ENCODE measurements at places on chromosomes 2 and 18.

- no peak for DNase-seq
Observed at GRCh38 chr2:240759459-240759858, 60.6 kb downstream of the KIF1A start.

- peak; percentile 52 for DNase-seq
Observed at GRCh38 chr2:121205321-121205942, 79.6 kb downstream of the TFCP2L1 start.

GRCh38 chr18:44855681-44856080 lies 175.0 kb downstream of the SETBP1 start:
- DNase-seq, result no peak

DNA sequence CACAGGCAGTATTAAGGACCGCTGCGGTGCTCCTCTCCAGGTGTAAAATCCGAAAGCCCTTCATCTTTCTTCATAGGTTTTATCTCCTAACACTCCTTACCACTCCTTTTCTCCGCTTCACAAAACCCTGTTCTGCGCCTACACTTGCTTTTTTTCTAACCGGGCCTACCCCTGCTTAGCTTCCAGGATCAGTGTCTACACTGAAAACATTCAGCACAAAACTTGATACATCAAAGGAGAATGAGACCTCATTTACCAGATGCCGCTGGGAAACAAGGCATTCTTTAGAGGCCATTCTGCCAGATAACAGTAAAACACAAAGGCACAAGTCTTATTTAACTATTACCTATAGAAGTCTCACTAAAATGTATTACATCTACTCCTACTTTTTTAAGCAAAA lies 13.1 kb downstream of the CHST10 start:
- DNase-seq, result no peak

GRCh38 chr2:108412995-108413710 lies 35.4 kb downstream of the SULT1C4 start:
- peak; percentile 61 for DNase-seq

- DNase-seq, result no peak
Observed at GRCh38 chr2:23901966-23902846, 24.7 kb downstream of the ATAD2B start.

DNA sequence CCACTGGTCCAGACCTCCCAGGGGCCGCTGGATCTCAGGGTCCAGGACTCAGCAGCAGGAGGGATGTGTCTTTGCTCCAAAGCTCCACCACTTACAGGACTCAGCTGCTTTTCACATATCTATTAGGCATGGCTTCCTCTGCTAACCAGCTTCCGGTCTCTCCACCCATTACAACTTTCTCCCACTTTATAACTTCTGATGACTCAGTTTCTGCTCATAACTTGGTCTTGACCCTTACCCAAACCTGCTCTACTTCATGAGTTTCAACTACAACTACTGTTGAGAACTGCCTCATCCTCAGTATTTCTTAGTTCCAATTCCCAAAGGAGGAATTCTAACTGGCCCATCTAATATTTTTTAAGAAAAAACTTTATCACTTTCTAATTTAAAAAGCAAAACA lies 17.2 kb downstream of the SULT1C2 start:
- no peak for DNase-seq

DNA sequence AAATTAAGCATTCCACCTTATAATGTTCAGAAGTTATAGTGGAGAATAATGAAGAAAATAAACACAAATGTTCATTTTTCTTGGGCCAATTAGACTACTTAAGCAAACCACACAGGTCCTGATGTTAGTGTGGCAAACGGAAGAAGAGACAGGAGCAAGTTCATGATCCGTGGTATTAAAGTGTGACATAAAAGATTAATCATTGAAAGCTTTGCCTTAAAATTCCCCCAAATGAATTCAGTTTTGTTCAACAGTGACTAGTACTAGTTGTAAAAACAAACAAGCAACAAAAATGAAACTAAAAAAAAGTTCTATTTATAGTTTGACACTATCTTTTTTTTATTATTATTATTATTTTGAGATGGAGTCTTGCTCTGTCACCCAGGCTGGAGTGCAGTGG lies 73.7 kb downstream of the RFTN2 start:
- DNase-seq, result no peak

DNA sequence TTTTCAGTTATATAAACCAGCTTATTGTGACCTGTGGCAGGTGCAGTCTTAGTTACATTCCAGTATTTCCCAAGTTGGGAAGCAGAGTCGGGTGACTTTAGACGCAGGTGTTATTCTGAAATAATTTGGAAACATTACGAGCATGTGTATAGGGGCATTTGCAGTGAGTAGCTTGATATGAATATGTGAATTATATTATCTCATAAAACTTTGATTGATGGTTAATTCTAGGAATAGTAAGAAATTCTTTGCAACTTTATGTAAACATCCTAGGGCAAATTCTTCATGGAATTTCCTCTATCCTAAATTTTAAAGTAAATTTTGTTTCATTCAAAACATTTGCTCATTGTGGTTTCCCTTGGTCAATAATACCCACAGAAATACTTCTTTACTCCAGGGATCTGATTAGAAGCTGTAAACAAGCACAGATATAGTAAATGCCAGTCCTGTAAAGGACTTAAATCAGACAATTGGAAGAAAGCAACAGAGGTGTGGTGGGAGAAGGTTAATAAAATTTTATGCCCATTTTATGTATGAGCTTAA lies 580.6 kb upstream of the CDH2 start:
- DNase-seq, result no peak

DNA sequence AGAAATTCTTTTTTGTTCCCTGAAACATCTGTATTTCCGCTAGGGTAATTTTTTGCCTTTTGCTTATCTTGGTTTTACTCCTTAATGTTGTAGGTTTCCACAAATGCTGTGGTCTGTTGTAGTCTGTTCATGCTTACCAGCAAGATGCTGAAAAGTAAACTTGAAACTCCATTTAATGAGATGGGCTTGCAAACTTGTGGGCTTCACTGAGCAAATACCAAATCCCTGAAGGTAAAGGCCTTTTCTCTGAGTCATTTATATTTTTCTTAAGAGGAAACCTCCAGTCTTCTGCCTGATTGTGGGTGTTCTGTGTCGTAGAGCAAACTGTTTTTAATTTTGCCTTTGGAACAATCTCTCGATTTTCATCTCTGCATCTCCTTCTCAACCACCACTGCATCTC lies 9.3 kb downstream of the SP140 start:
- DNase-seq, result no peak

- DNase-seq, result no peak
Observed at GRCh38 chr2:215191477-215191876, 53.1 kb upstream of the ABCA12 start.

DNA sequence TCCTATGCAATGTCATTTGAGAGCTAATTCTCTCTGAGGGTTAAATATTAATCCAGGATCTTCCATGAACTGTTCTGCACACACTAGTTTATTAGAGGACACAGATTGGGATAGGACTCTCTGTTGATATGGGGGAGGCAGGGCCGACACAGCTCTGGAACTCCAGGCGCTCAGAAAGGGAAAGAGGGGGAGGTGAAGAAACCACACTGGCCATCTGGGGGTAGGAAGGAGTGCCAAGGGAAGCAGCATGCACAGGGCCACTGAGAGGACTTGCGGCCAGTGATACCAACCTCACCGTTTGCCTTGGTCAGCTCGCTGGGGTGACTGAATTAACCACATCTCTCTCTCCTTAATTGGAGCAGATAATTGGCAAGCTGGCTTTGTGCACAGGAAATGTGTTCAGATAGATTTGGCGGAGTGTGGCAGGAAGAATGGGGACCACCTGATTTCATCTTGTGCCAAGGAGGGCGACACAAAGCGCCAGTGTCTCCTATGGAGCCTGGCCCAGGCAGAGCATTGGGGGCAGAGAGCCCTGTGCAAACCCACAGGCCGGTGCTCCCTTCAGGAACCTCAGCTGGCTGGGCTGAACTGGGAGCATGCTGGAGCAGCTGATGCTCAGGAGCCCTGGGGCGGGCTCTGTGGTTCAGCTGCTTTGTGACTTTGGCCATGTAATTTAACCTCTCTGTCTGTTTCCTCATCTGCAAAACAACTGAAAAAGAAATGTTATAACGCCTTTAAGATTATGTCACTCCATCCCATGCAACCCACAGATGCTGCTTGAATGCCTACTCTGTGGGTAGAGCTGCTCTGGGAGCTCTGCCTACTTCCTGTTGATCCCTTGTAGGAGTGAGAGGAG lies 114.7 kb upstream of the STON1 start:
- peak; percentile 7 for DNase-seq

- no peak for DNase-seq
Observed at GRCh38 chr2:205448189-205448588, 234.1 kb upstream of the NRP2 start.

GRCh38 chr2:37324536-37324785 lies 172 bp downstream of the PRKD3 start:
- DNase-seq, result peak; percentile 87

DNA sequence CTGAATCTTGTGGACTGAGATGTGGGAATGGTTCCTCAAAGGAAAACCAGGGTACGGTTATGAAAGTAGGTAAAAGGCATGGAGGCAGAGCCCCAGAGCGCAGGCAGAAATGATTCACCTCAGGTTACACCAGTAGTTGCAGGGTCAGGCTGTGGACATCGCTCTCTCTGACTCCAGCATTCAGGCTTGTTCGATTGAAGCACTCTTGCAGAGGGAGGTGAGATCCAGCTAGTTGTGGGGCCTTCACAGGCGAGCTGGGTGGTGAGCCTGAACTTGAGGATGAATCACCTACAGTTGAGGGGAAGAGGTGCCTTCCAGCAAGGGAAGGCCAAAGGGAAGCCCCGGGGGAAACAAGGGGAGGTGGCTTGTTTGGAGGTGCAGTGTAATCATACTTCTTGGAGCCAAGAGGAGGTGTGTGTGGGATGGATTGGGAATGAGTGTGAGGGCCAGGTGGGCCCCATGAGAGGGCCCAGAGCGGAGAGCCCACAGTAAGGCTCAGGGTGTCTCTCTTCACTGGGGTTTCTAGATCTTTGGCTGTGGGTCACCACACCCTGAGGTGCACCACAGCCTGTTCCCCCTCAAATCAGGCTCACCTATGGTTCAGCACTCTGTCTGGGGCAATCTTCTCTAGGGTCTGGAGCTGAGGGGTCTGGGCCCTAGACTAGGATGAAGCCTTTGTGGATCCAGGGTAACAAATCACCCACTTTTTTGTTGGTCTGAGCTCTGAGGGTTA lies 48.5 kb upstream of the MCFD2 start:
- no peak for DNase-seq

DNA sequence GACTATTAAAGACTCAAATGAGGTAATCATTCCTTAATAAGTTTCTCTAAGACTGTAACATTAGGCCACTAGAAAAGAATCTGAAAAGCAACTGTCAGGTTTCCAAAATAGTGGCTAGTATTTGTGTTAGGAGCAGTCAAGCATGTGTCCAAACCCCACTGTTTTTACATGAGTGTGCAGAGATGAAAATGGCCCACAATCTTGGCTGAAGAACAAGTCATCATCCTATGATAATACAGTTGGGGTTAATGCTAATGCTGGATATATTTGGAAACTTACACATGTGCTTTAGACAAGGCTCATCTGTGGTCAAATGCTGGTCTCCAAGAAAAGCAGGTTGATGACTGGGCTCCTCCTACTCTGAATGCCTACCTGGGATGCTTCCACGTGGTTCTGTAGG lies 73.6 kb downstream of the MAIP1 start:
- no peak for DNase-seq

DNA sequence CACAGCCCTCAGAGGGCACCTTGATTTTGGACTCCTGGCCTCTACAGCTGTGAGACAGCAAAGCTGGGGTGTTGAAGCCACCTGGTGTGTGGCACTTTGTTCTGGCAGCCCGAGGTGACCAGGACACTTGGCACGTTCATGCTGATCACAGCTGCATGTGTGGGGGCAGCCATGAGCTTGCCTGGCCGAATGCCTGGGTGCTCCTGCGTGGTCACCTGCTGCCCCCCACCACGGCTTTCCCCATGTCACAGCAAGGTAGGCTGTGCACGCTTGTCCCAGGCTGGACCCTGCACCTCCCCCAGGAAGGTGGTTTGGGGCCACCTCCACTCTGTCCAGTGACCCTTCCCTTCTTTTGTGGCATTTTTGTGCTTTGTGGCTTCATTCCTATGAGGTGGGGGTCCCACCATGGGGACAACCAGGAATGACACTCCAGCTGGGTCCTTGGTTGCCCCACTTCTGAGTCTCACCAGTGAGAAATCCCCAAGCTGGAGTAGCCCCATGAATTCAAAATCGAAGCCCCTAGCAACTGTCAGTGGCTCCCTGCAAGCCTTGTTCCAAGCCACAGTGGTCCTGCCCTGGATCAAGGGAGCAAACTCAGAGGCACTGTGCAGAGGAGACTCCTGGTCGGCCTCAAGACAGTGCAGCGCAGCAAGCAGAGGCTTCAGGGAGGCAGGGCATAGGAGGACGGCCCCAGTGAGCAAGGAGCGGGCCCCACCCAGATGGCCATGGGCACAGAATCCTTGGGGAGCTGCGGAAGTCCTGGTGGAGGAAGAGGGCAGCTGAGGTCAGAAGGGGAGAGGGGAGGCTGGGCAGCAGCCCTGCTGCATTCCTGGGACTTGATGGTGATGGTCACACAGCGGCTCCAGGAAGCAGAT lies 121.4 kb upstream of the HS6ST1 start:
- DNase-seq, result no peak

GRCh38 chr2:181984814-181985631 lies 630 bp upstream of the PPP1R1C start:
- no peak for DNase-seq

GRCh38 chr2:173390036-173390435 lies 35.4 kb downstream of the CDCA7 start:
- DNase-seq, result no peak

- no peak for DNase-seq
Observed at GRCh38 chr2:45909677-45910191, 258.3 kb downstream of the PRKCE start.

DNA sequence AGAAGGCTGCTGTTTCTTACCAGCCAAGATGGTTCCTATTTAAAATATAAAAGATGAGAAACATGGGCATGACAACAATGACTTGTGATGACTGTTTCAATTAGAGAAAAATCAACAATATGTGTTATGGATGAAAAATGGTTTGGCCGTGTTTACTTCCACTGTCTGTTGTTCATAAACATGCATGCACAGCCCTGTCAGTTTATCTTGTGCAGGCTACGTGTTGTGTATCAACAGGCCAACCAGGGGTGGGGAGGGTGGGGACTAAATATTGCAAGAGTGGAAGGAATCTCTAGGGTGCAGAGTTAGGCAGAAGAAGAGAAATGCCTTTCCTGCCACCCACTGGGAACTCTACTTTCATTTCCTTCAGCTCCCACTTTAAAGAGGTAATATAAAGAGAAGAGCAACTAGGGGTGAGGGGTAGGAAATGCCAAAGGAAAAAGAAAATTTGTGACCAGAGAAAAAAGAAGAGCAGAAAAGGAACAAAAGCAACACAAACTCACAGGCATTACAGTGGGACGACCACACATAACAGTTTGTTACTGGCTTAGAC lies 116.8 kb upstream of the MEIS1 start:
- no peak for DNase-seq

DNA sequence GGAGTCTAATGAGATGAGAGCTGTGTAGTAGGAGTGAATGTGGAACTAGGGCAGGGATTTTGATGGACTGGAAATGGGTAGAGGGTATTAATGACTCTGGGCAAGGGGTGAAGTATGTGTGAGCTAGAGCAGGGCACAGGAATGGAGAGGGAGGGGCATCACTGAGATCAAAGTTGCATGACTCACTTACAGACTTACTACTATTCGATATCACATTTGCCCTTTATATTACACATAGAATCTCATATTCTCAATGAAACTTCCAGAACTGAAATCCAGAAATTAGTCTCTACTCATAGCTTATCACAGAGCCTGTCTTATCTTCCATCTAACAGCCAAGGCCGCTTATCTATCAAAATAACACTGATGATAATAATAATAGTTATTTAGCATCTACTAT lies 20.0 kb upstream of the ITGB6 start:
- no peak for DNase-seq

GRCh38 chr2:168992591-168993349 lies 38.4 kb downstream of the ABCB11 start:
- DNase-seq, result no peak

All from BE2C (cell line).